ENCODE measurements at places on chromosomes 2 and 18.
A peak's percentile ranks its signal among the peaks of the same experiment; 100 is the strongest.

DNA sequence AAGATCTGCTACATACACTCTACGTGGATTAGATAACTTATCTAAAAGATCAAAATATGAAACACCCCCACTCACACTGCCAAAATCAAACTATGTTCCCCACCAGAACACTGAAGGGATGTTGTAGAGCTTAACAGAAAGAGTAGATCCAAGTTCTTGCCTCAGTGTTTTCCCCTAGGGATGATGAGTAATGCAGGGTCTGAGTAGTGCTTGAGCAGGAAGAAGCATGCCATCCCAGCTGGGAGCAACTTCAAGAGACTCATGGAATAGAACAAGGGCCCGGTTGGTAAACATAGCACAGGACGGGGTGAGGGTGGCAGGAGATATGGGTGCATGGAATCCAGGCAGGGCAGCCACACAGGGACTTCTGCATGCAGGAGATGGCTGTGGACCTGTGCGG, 74.3 kb downstream of the SNTG2 start:
- no peak for DNase-seq

GRCh38 chr2:118805064-118805690, 42.3 kb downstream of the EN1 start:
- DNase-seq: no peak

- DNase-seq: no peak
Observed at GRCh38 chr2:5894355-5894754, 202.2 kb downstream of the SOX11 start.

DNA sequence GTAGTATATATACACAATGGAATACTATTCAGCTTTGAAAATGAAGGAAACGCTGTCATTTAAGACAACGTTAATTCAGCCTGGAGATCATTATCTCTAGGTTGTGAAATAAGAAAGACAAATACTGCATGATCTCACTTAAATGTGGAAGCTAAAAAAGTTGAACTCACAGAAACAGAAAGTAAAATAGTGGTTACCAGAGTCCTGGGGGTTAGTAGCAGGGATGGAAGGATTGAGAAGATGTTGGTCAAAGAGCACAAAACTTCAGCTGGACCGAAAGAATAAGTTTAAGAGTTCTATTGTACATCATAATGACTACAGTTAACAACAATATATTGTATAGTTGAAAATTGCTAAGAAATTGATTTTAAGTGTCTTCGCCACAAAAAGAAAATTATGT, 670.3 kb downstream of the NR4A2 start:
- no peak for DNase-seq

DNA sequence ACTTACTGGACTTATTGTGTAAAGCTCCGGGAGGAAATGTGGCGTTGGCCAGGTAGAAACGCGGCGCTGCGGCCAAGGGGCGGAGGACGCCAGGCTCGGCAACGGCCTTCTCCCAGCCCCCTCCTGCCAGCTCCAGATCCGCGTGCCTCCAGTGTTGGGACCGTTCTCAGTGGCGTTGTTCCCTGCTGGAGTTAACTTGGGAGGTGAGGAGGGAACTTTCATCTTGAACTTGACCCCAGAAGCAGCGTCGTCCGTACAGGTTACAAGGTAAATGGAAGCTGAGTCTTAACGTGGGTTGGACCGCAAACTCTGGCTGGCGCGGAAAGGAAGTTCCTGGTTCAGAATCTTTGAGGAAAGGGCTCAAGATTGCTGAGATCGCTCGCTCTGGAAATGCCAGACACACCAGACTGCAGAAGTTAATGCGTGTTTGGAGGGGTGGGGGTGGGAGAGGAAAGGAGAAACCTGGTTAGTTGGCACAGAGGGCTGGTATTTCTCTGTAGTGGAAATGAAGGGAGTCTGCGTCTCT, 1.3 kb downstream of the TANC1 start:
- peak; percentile 41 for DNase-seq

- DNase-seq: no peak
Observed at GRCh38 chr18:48079885-48080284, 149.4 kb upstream of the SMAD2 start.

GRCh38 chr18:26621161-26622026, 73.0 kb upstream of the KCTD1 start:
- DNase-seq: peak; percentile 81

DNA sequence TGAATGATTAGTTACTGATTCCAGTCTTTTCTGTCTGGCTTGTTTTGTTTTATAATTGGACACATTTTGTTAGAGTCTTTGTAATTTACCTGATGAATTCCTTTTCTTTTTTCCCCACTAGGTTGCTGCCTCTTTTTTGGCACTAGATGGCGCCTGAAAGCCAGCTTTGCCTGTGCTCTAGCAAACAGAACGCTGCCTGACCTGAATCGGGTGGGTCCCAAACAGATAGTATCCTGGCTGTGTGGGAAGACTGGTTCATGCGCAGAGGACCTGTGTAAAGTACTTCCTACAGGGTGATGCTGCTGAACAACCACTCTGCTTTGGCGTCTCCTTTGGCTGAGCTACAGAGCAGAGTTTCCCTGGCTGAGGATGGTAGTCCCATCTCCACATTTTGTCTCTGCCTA, 288.2 kb downstream of the IKZF2 start:
- peak; percentile 55 for DNase-seq

DNA sequence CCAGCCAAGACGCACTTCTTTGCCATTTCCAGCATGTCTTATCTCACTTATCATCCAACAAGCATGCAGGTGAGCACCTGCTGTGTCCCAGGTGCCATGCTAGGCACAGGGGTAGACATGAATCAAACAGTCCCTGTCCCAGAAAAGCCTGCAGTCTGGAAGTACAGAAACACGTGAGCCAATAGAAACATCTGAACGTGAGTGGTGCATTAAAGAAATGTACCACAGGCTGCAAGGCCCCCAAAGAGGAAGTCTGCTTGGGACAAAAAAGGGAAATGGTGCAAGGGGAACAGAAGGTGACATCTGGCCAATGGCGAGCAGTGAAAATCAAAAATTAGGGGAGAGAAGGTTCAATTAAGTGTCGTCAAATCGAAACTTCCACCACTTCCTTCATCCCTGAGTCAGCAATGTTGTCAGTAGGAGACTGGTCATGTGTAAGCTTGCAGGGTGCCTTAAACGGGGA, 17.6 kb upstream of the TMEM247 start:
- DNase-seq: peak; percentile 95

DNA sequence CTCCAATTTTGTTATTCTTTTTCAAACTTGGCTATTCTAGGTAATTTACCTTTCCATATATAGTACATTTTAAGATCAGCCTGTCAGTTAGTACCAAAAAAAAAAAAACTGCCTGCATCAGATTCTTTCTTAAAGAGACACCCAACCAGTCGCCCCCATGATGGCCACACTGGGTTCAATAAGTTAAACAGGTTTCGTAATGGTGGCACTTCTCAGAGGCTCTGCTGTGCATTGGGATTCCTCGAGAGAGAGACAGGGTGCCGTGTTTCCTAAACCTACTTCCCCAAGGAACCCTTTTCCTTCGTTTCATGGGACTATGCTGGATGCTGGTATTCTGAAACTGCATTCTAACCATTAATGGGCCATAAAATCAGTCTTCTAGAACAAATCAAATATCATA, 37.4 kb downstream of the MYO7B start:
- no peak for DNase-seq

DNA sequence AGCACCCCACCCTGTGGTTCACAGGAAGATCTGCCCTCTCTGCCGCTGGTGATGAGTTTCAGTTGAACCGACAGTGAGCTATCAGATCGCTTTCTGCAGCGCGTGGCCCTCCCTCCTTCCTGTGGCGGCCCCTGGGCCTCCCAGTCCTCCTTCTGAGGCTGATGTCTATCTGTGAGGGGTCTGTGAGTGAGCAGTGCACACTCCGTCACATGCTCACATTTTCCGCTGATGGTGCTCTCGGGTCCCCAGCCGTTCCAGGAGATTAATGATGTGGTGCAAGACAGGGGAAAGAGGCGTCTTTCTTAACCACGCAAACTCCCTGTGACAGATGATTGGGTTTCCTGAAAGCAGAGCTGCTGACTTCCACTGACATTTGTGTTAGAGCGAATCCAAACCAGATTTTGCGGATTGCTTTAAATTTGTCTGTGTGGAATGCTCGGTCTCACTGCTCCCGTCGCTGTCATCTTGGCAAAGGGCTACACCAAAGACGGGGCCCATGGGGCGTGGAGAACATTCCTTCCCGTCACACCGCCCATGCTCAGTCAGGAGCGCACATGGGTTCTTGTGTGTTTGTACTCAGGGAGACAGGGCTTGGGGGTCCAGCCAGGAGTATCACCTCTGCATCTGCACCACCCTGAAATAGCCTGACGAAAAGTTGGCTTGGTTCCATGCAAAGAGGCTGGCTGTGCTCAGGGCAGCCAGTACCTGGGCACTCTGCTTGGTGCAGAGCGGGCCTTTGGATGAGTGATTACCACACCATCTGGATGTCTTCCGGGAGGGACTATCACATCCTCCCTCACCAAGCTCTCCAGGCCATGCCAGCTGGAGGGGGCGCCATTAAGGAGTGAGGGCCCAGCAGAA, 154.7 kb upstream of the HS6ST1 start:
- peak; percentile 100 for DNase-seq

DNA sequence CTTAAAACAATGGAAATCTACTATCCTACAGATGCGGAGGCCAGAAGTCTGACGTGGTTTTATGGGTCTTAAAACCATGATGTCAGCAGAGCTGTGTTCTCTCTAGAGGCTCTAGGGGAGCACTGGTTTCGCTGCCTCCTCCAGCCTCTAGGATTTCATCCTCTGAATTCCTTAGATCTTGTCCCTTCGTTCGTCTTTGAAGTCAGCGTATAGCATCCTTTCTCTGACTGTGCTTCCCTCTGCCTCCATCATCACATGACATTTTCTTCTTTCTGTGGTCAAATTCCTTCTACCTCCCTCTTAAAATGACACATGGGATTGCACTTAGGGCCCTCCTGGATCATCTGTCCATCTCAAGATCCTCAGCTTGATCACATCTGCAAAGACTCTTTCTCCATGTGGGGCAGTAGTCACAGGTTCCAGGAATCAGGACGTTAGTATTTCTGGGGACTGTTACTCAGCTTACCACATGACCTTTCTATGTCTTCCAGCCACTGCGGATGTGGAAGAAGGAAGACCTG, 22.7 kb upstream of the NCK2 start:
- no peak for DNase-seq

GRCh38 chr2:100182494-100183361, 40.3 kb upstream of the AFF3 start:
- DNase-seq: no peak

DNA sequence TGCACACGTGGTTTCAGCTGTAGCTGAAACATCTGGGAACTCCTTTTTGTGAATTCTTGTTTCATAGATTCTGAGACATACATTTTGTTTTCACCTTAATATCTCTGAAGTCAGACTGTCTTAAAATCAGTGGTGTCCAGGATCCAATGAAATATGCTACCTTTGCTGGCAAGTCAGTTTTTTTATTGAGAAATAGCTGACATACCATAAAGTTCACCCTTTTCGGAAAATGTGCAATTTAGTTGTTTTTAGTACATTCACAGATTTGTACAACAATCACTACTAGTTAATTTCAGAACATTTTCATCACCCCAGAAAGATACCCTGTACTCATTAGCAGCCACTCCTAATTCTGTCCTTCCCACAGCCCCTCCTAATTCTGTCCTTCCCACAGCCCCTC, 243.7 kb downstream of the GLI2 start:
- DNase-seq: no peak

GRCh38 chr2:149885468-149885867, 297.9 kb upstream of the MMADHC start:
- no peak for DNase-seq

GRCh38 chr2:239264492-239264837, 136.4 kb downstream of the HDAC4 start:
- peak; percentile 15 for DNase-seq

- DNase-seq: no peak
Observed at GRCh38 chr2:285531-285930, 2.4 kb downstream of the ALKAL2 start.

DNA sequence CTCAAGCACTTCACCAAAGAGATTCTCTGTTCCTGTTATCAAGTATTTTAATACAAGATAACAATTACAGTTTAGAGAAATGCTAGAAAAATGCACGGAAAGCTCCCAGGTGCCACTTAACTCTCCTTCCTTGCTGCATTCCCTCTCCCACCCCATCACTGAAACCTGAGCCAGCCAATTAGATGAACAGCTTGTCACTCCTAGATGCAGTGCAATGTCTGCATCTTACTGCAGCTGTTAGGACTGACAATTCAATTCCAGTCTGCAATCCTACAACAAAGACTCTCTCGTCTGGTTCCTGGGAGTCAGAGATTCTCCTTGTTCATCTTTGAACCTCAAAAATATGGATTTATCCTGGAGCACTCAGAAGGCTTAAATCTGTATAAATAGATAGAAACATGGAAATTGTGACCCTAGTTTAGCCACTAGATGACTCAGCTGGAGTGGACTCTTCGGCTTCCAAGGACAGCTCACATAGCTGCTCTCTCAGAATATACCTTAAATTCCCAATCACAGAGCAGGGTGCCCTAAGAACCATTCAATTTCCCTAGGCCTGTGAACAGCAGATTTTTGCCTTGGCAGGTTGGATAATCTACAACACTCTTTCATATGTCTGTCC, 311.1 kb downstream of the NRXN1 start:
- DNase-seq: no peak

GRCh38 chr2:129611471-129611870, 368.0 kb upstream of the RAB6C start:
- no peak for DNase-seq

- no peak for DNase-seq
Observed at GRCh38 chr18:22021701-22022100, 147.7 kb upstream of the GATA6 start.

GRCh38 chr2:176555781-176556180, 286.5 kb downstream of the MTX2 start:
- no peak for DNase-seq

GRCh38 chr18:56926734-56927133, 220.2 kb upstream of the BOD1L2 start:
- no peak for DNase-seq

DNA sequence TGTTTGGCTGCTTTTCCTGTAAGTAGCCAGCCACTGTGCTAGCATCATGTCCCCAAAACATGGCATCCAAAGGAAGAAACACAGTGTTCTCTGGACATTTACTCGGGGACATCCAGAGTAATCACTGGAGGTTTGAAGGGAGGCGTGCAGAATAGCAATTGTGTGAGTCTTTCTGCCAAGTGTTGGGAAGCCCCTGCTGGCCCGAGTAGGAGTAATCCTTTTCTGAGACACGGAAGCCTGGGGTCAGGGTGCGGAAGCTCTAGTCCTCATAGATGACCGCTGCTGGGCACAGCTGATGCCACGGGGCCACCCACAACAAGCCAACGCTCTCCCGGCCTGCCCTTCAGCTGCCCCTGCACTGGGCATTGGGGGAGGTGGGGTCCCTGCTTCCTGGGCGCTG, 24.8 kb upstream of the HDAC4 start:
- DNase-seq: no peak

- DNase-seq: no peak
Observed at GRCh38 chr2:206204710-206205109, 45.0 kb downstream of the EEF1B2 start.

- no peak for DNase-seq
Observed at GRCh38 chr2:25788457-25788856, 89.8 kb downstream of the ASXL2 start.
